Stimulated activated CD4-positive, alpha-beta T cell treated with anti-CD3 and anti-CD28 coated beads, Interleukin-15, amount 100 ng/mL, for 1 hour (primary cell): ENCODE measurements at places on chromosomes 4 and X.

GRCh38 chrX:37076983-37077382 is 68.8 kb downstream of the FAM47C start:
- DNase-seq = no peak

DNA sequence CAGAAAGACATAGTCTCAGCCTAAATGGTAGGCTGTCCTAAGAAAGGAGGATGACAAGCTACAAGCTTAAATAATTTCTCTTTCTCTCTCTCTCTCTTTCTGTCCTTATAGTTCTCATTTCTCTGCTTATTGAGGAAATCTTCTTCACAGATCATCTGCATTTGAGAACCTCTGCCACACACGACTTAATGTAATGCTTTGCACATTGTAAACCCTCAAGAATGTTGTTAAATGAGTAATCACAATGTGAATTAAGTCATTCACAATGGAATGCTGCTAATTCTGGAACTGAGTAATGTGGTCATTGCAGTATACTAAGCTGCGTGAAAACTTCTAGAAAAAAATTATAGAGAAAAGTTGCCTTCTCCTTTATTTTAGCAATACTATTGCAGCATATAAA is 508.9 kb upstream of the FTHL17 start:
- DNase-seq = no peak

- no peak for DNase-seq
Measured at GRCh38 chrX:17632942-17633341, 104.4 kb upstream of the SCML1 start.

- no peak for DNase-seq
Measured at GRCh38 chrX:78643096-78643495, 16.0 kb downstream of the RTL3 start.

- DNase-seq = no peak
Measured at GRCh38 chr4:168859888-168860694, 150.0 kb downstream of the CBR4 start.

DNA sequence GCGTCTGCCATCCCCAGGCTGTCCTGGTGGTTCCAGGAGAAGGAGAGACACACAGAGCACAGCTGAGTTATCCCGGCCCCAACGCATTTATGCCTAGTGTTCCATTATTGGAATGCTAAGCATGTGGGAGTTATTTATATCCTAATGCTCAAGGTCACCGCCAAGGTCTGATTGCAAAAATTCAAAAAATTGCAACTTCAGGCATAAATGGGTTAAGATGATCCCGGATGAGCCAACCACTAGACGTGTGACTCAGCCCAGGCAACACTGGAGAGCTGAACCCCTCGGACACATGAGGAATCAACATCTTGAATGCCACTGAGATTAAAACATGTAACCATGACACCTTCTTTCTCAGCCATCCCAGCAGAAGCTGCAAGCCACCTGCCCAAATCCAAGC is 3.8 kb upstream of the ZCCHC4 start:
- DNase-seq = no peak

- no peak for DNase-seq
Measured at GRCh38 chrX:68978255-68978654, 149.4 kb downstream of the EFNB1 start.
